ENCODE measurements at places on chromosomes 2 and 18.

DNA sequence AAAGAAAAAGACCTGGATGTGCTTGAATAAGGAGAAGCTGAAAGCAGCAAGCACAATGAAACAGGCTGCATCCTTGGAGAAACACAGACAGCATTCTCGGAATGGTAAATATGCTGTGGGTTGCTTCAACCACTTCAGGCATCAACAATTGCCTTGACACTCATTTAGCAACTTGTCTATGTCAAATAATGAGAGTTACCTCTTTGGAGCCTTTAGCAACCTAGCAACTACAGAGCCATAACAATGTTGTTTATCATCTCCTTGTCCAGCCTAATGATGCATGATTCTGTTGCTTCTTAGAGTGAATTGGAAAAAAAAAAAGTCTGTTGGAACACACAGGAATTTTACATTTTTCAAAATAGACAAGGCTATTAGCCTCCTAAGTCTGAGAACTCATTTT, 410.6 kb downstream of the PIK3C3 start:
- DNase-seq = no peak

GRCh38 chr2:229861431-229861830, 60.4 kb downstream of the TRIP12 start:
- no peak for DNase-seq

DNA sequence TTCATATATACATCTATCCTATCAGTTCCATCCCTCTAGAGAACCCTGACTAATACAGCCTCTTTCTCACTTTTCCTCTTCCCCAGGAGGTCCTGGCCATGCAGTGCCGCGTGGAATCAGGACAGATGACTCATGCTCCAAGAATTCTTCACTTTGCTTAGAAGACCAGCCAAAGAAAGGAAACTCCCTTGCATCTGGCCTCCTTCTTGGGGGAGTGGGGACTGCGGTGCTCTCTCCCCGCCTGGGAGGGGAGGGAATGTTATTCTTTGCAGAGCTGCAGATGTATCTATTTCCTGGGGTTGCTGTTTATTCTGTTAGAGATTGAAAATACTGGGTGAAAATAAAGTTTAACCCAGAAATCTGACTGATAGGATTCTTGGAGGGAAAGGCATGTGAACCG, 111.5 kb upstream of the SH3BP4 start:
- peak; percentile 33 for DNase-seq

DNA sequence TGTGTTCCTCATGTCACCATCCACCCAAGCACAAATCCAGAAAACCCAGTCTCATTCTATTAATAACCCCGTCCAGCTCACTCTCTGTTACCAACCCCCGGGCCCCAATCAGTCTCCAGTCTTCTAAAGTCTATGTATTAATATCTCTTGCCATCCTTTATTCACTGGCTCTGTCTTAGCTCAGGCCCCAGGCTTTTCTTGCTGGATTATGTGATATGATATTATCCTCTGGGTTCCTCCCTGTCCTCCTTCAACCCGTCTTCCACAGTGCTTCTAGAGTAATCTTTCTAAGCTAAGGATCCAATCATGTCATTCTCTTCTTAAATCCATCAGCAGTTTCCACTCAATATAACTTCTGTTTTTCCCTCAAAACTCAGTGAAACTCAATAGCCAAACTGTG, 240.5 kb upstream of the OSR1 start:
- DNase-seq = no peak

DNA sequence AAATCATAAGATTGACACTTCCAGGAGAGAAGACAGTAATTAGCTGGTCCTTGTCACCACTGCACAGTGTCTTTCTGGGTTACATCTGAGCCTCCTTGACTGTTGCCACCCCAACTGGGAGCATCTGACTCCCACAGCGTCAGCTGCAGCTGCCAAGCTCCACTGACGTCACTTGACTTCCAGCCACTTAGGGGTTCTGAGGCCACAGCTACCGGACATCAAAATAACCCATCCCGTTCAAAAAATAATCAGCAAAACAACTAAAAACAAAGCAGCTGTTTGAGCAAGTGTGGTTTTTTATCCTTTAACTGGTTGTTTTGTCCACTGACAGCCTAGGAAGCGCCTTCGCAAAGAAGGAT, 206.5 kb upstream of the AGAP1 start:
- DNase-seq = no peak

GRCh38 chr18:57073501-57074187, 73.2 kb upstream of the BOD1L2 start:
- DNase-seq = no peak

DNA sequence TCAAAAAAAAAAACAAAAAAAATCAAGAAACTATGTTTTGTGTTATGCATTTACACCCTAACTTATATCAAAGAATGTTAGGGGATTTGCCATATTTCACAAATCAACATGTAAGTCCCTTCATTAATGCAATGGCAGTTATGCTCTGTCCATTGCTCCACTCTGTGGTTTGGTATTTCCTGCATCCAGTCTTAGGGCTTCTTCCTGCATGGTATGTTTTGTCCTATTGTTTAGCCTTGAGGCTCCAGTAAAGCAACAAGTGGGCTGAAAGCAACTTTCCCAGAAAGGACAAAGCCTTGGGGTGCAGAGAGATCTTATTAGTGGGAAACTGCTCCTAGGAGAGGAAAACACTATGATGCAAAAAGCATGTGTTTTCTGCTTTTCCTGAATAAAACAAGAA, 474.1 kb downstream of the IRS1 start:
- peak; percentile 40 for DNase-seq

DNA sequence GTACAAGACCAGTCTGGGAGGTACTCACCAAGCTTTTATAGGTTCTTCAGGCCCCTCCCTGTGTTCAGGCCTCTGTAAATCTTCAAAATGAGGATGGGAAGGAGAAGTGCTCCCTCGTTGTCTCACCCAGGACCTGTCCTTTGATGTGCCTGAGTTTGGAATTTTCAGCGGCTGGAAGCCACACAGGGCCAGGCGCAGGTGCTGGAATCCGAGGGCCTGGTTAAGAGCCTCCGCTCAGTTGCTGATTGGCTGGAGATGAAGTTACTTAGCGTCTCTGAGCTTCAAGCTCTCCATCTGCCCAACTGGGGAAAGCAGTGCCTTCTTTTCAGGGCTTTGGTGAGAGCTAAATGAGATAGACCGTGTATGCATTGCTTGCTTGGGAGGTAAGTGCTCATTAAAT, 30.0 kb downstream of the HJURP start:
- DNase-seq = no peak

GRCh38 chr18:72868585-72869225, 918 bp upstream of the NETO1 start:
- DNase-seq = peak; percentile 30

- DNase-seq = no peak
These were observed 12.6 kb downstream of the EVA1A start for GRCh38 chr2:75548036-75548573.

GRCh38 chr2:188518381-188518780, 226.7 kb downstream of the GULP1 start:
- DNase-seq = peak; percentile 51

- peak; percentile 65 for DNase-seq
These were observed 47.1 kb upstream of the CELF4 start for GRCh38 chr18:37612524-37613252.
